Stimulated activated naive CD4-positive, alpha-beta T cell treated with Interleukin-2 at 50 U/mL for 16 hours (primary cell): ENCODE measurements at places on chromosomes 7 and 10.

DNA sequence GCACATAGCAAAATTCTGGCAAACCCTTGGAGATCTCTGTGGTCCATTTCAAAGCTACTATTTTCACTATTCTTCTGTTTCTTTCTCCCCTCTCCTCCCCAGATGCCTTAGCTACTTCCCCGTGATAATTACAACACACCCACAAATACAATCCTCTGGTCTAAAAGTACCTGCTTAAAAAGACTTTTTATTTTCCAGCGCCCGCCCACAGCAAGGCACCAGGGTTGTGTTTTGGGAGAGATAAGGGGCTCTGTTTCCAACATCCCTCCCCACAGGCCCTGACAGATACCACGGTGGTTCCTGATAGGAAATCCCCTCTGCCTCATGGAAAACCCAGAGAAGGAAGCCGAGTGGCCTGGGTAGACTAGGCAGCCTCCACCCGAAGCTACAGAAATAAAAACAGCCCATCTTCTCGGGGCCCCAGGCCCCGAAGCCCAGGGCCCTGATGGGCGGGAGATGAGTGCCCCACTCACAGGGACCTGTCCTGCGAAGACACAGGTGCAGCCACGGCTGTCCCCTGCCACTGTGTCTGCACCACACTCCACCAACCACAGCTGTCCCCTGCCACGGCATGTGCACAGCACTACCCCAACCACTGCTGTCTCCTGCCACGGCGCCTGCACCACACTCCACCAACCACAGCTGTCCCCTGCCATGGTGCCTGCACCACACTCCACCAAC lies 19.7 kb downstream of the CALML5 start:
- DNase-seq: no peak

DNA sequence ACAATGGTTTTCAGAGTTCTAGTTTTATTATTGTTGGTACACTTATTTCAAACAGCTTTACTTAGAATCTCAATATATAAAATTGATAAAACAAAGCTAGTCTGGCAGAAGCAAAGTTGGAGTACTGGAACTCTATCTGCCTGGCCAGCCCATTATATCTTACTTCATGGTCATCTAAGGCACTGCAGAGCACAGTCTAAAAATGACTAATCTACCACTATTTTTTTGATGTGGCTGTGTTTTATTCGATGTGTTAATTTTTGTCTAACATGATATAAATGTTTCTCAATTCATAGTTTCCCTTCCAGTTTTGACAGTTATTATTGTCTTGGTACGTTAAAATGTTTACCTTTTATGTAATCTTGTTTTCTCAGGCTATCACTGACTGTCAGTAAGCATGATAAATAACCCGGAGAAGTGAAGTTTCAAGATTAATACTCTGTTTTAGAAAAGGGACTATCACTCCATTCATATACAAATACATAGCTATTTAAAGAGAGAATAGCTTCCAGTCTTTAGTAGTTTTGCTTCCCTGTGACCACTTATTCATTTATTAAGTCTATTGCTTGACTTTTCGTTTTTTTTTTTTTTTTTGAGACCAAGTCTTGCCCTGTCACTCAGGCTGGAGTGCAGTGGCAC lies 60.6 kb upstream of the CSTF2T start:
- no peak for DNase-seq

DNA sequence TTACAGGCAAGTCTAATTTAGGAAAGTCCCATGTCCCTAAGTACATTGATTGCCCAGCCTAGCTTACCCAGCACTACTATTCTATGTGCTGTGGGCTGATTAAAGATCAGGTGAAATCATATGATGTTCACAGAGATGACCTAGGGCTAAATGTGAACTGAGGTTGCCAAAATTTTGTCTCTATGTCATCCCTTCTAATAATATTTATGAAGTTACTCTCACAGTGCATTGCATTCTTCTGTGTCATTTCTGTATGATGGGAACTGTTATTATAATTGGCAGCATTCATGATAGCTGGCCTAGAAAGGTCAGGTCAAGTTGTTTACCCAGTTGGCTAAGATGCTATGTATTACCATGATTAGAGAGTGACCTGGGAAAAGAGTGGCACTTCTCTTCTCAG lies 2.8 kb upstream of the PDK4 start:
- DNase-seq: no peak

- DNase-seq: no peak
Observed at GRCh38 chr7:129664029-129665012, 52.8 kb downstream of the NRF1 start.

DNA sequence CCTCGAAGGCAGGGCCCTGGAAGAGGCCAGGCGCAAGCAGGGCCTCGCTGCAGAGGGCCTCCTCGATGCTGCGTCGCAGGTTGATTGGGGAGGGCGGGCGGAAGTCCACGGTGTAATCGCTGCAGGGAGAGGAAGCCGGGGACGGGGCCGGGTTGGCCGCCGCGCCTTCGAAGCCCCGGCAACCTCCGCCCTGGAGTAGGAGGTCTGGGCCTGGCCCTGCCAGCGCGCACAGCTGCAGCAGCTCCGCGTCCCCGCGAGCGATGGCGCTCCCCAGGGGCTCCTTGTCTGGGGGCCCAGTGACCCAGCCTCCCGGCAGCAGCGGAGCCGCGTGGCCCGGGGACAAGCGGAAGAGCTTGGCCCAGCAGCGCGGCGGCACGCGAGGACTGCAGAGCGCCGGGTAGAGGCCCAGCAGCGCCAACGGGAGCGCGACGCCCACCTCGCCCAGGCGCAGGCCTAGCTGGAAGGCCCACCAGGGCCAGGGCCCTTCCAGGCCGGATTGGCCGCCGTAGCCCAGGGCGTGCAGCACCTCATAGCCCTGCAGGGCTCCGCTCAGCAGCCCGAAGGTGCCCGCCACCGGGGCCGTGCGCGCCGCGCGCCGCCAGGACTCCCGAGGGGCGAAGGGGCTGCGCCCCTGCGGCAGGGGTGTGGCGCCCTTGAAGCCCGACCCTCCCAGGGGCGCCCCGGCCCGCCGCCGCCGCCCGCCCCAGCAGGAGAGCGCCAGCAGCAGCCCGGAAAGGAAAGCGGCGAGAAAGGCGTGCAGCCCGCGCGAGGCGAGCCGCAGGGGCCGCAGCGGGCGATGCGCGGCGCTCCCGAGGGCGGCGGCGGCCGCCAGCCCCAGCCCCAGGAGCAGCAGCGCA lies 7.8 kb upstream of the RBM28 start:
- DNase-seq: no peak
